ENCODE measurements at places on chromosomes 16 and 17.

- DNase-seq, result no peak
Measured at GRCh38 chr16:14427371-14427948, 202.6 kb downstream of the PARN start.

- DNase-seq, result no peak
Measured at GRCh38 chr17:79685121-79685520, 45.6 kb upstream of the ENPP7 start.

- DNase-seq, result no peak
Measured at GRCh38 chr17:5840811-5841446, 229.2 kb upstream of the WSCD1 start.

DNA sequence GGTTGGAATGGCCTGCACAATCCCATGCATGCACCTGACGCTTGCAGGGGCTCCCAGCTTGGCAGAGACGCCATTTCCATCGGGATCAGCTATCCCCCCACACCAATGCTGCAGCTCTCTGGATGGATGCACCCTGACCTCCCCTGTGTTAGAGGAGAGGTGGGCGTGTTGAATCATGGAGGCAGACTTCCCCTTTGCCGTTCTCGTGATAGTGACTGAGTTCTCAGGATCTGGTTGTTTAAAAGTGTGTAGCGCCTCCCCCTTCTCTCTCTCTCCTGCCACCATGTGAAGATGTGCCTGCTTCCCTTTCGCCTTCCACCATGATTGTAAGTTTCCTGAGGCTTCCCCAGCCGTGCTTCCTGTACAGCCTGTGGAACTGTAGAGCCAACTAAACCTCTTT lies 17.8 kb upstream of the KCNH6 start:
- no peak for DNase-seq

DNA sequence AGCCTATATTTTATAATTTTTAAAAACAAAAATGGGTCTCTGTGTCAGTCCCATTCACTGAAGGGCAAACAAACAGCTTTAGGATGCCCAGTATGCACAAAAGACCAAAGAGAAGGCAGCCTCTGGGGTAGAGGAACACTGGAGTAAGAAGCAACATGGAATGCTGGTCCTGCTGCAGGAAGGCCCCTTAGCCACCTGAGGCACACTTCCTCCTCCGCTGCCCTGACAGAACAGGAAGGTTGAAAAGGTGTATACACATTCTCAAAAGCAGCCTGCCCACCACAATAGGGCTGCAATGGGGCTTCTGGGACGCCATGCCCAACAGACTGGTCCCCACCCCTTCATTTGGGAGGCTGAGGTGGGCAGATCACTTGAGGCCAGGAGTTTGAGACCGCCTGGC lies 19.5 kb downstream of the TOM1L2 start:
- no peak for DNase-seq

GRCh38 chr17:62101515-62101914 lies 36.4 kb upstream of the MED13 start:
- DNase-seq, result no peak

- DNase-seq, result no peak
Measured at GRCh38 chr16:51636920-51637769, 486.1 kb upstream of the SALL1 start.

- DNase-seq, result no peak
Measured at GRCh38 chr17:19342611-19343255, 19.8 kb downstream of the B9D1 start.

GRCh38 chr17:22233382-22233781 lies 541.1 kb downstream of the KCNJ18 start:
- no peak for DNase-seq

- no peak for DNase-seq
Measured at GRCh38 chr16:88927010-88927409, 50.0 kb downstream of the CBFA2T3 start.

- no peak for DNase-seq
Measured at GRCh38 chr17:76121932-76122430, 18.4 kb upstream of the EXOC7 start.

DNA sequence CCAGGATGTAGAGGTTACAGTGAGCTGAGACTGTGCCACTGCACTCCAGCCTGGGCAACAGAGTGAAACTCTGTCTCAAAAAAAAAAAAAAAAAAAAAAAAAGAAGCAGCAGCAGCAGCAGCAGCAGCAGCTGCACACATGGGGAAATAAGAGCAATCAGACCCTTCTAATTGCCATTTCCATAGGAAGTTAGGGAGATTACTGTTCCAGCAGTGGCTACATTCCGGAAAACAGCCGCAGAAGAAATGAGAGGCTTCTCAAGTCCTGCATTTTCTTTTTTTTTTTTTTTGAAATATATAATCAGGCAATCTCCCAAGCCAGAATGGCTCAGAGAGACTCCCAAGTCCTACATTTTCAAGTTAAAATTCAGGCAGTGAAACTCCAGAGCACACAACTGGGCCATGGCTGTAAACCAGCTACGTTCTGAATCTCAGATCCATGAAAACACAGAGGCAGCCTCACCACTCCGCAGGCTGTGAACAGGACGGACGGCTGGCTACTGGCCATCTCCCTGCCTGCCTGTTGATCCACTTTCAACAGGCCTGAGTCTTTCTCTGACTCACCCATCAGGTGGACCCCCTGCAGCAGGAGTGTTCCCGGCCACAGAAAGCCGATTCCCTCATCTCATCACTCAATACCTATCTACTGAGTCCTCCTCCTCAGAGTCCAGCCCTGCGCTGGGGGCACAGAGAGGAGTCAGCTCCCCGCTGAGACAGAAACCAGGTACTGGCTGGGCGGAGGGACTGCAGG lies 15.0 kb downstream of the TRPV1 start:
- no peak for DNase-seq

DNA sequence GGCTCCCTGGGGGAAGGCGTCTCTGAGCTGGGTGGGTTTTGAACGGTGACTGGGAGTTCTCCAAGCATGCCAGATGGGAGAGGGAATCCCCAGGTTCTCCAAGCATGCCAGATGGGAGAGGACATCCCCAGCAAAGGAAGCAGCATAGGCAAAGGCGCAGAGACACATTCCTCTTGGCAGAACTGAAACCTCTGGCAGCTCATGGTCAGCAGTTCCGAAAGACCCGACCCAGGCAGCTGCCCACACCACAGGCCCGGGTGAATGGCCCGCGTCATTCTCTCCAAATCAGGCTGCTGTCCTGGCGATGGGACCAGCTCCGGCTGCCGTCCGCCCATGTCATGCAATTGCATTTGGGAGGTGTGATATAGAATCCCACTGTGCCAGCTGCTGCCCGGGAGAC lies 8.0 kb downstream of the ZNF469 start:
- no peak for DNase-seq

DNA sequence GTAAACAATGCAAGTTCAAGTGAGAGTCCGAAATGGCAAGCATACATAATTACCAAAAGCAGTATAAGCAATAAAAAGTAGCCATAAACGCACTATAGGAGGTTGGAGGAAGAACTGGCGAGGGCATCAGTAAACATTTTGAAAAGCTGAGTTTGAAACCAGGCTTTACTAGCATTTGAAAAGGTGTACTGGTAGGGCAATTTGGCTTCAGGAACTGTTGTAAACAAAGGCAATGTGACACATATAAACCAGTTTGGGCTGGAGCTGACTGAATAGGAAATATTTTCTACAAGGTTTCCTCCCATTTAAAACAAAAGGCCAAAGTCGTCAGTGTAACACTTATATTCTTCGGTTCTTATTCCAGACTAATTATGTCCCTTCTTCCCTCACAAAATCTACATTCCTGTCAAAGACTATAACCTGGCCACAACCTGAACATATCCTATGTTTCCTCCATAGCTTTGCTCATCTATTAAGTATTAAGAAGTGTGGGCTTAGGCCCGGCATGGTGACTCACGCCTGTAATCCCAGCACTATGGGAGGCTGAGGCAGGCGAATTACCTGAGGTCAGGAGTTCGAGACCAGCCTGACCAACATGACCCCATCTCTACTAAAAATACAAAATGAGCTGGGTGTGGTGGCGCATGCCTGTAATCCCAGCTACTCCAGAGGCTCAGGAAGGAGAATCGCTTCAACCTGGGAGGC lies 7.8 kb downstream of the CBX1 start:
- no peak for DNase-seq

DNA sequence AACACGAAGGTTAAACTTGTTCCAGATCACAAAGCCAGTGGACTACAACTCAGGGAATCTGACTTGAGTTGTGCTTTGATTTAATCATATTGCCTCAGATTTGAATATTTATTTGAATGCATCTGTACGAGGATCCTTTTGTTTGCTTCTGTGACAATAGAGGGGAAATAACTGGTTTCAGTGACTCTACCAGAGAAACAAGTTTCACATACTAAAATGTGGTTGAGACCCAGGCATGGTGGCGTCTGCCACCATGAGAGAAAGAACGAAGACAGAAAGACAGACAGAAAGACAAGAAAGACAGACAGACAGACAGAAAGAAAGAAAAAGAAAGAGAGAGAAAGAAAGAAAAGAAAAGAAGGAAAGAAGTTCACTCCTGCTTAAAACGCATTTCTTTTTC lies 24.0 kb downstream of the YWHAE start:
- no peak for DNase-seq

- DNase-seq, result no peak
Measured at GRCh38 chr17:64565563-64565962, 58.8 kb downstream of the CEP95 start.

GRCh38 chr16:2520097-2520783 lies at the start of gene AMDHD2:
AMDHD2 (plus strand) TSS chr16:2520371; CDS start chr16:2520459, 88 bp downstream.
- DNase-seq, result peak; percentile 20

- no peak for DNase-seq
Measured at GRCh38 chr17:66493283-66494019, 191.0 kb downstream of the PRKCA start.

- no peak for DNase-seq
Measured at GRCh38 chr16:54173490-54173889, 113.1 kb downstream of the IRX3 start.

- no peak for DNase-seq
Measured at GRCh38 chr16:27152121-27152520, 51.2 kb upstream of the KDM8 start.

DNA sequence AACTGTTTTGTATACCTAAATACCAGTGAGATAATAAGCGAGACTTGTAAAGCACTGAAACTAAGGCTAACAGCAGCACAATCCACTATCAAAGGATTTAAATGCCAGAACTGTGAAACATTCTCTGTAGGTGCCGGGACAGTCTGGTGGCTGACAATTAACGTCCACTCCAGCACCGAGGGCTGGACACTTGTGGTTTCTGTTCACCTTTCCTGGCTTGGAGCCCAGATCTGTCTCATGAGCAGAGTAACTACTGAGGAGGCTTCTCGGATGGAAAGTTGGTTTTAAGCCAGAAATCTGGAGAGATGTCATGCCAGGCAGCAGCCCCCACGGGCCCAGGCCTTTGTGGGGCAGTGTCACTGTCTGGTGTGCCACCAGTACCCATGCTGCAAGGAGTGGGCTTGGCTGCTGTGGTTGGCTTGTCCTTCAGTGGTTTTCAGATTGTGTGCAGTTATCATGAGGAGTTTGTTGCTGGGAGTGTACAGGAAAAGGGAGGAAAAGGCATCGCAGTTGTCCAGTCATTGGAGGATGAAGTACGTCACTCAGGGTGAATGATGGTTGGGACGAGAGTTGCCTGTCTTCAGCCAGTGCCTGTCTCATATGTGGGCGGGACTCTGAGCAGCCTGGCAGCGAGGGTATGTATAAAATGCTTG lies 35.5 kb downstream of the UBN1 start:
- no peak for DNase-seq

DNA sequence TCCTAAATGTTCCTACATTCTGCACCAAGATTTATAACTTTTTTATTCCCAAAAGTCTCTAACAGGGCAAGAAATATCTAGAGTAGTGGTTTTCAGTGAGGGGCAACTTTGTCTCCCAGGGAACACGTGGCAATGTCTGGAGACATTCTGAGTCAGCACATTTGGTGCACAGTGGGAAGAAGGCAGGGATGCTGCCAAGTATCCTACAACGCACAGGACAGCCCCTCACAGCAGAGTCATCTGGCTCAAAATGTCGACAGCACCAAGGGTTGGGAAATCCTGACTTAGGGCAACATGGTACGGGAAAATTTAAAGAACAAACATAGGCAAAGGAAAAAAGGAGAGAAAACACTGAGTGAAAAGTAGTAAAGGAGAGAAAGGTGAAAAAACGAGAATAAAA lies 61.8 kb downstream of the SMG6 start:
- no peak for DNase-seq

GRCh38 chr17:71329310-71330098 lies 791.3 kb upstream of the SOX9 start:
- DNase-seq, result no peak

GRCh38 chr16:88921591-88921990 lies 55.1 kb upstream of the PABPN1L start:
- no peak for DNase-seq

DNA sequence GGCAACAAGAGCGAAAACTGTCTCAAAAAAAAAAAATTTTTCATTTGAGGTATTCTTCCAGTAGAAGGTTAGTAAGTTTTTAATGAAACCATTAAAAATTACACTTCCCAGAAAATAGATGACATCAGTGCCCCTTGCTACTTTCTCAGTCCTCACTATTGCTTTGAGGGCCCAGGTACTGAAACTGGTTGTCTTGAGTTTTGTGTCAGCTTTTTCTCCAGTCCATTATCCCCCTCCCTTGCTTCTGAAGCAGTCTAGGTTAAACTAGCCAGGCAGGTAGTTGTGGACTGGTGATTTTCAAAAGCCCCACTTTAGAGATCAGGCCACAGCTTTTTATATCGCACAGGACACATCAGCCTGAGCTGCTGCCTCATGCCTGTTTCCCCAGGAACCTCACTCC lies 10.9 kb downstream of the SMCR8 start:
- DNase-seq, result no peak

DNA sequence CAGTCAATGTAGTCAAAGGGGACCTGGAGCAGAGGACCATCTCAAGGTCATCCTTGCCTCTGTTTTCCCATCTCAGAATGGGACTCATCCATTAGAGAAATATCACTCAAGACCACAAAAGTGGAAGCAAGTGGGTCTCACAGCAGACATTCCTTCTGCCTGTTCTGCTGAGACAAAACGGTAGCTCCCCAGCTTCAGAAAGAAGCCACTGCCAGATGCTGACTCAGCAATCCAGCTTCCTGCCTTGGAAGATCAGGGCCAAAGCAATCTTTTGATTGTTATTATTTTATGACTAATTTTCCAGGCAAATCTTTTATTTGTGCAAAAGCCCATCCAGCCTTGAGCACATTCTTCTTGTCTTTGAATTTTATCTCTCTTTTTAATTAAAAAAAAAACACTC lies 86.8 kb downstream of the CCT6B start:
- DNase-seq, result no peak

GRCh38 chr16:85393674-85394451 lies 219.3 kb upstream of the GSE1 start:
- DNase-seq, result no peak

GRCh38 chr16:51391798-51392511 lies 240.9 kb upstream of the SALL1 start:
- no peak for DNase-seq

DNA sequence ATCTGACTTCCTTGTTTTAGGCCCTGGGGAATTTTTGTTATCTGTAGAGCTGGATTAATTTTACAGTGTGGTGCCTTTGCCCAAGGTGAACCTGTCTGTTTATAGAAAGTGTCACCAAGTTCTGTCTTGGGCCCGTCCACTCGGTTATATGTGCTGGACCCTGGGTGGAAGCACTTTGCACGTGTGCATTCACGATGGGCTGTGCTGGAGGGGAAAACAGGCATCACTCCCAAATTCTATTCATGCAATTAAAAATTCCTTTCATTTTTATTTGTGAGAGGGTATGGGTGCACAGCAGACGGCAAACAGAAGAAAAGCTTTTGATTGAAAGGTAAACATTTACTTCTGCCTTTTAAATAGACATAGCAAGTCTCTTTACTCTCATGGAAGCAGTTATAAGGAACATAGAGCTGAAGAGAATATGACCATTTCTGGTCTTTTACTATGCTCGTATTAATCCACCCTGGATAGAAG lies 101.2 kb downstream of the WWOX start:
- DNase-seq, result no peak

- DNase-seq, result no peak
Measured at GRCh38 chr17:19321481-19322128, 40.9 kb downstream of the B9D1 start.

Data from cerebellar nuclear complex (tissue), 1 donor.